Gastrocnemius medialis (tissue), 4 donors: ENCODE measurements at places on chromosomes 12 and 14. TPM values are rescaled to one million over a fixed set of nuclear protein-coding genes. Genes with fewer than 3 reads are reported as not detected.

GRCh38 chr14:71049435-71050133, 142.3 kb downstream of the PCNX1 start:
- H3K4me3 ChIP-seq, result no peak overlapping the region
- H3K4me1 ChIP-seq, result no peaks in the 10 kb centered on the region
- H3K36me3 ChIP-seq, result no peaks in the 10 kb centered on the region

DNA sequence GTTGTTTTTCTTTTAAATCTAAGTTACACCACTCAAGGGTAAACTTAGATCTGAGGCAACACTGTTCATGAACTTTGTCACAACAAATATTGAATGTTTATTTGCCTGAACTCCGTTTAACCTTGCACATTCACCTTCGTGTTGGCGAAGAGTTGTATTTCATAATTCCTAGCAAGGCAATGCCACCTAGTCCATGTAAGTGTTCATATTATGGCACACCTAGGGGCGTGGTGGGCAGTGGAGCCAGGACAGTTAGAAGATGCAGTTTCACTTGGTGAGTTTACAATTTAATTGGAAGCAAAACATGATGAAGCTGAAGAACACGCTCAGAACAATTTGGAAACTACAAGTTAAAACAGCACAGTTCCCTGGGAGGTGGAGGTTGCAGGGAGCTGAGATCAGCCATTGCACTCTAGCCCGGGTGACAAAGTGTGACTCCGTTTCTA, 30.4 kb upstream of the GNPNAT1 start:
- H3K4me3 ChIP-seq, result no peak overlapping the region
- no peak overlapping the region for H3K27ac ChIP-seq
- no peaks in the 10 kb centered on the region for H3K36me3 ChIP-seq
- H3K4me1 ChIP-seq, result no peaks in the 10 kb centered on the region

GRCh38 chr12:8687846-8688601, 9.8 kb upstream of the RIMKLB start:
- no peaks in the 10 kb centered on the region for H3K27me3 ChIP-seq
- no peaks in the 10 kb centered on the region for H3K36me3 ChIP-seq
- no peak overlapping the region for H3K27ac ChIP-seq
- peak; percentile 41 for DNase-seq

- no peaks in the 10 kb centered on the region for H3K4me1 ChIP-seq
- peak overlapping the region; percentile 21 for H3K27ac ChIP-seq
- no peak overlapping the region for H3K4me3 ChIP-seq
- no peak for DNase-seq
- H3K27me3 ChIP-seq, result no peaks in the 10 kb centered on the region
- H3K36me3 ChIP-seq, result peaks cover 70% of the 10 kb centered on the region
Observed at GRCh38 chr14:90274808-90275457, 18.6 kb downstream of the PSMC1 start.

DNA sequence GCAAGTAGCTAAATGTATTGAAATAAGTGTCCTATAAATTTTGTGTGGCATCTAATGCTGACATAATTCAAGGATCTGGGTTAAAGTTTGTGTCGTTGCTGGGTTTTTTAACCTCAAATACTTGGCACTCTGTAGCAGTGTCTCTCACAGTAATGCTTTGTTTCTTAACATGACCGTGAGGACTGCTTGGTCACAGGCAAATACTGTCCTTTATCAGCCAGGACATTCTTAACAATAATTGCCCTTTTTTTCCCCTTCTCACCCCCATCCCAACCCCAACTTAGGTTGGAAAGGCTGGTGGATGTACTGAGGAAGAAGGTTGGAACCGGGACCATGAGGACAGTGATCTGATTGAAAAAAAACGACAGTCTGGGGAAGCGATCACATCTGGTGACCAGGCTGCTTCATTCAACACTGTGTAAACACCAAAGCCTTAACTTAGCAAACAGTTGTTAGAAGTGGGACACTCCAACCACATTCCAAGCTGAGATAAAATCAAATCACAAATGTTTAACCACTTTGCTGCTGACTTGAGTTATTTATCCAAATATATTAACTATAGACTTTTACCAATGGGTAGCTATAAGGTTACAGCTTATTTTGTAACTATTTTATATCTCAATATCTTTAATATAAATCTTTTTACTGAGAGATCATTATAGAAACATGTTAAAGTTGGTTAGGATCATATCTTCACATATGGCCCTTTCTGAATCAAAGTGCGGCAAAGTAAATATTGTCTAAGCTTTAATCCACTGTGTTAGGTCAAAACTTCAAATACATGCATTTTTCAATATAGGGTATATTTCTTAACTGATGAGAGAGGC, 48.2 kb downstream of the FOXA1 start:
- H3K4me3 ChIP-seq, result no peak overlapping the region
- DNase-seq, result no peak
- no peaks in the 10 kb centered on the region for H3K27me3 ChIP-seq
- no peaks in the 10 kb centered on the region for H3K36me3 ChIP-seq
- no peak overlapping the region for H3K27ac ChIP-seq
- no peaks in the 10 kb centered on the region for H3K4me1 ChIP-seq

DNA sequence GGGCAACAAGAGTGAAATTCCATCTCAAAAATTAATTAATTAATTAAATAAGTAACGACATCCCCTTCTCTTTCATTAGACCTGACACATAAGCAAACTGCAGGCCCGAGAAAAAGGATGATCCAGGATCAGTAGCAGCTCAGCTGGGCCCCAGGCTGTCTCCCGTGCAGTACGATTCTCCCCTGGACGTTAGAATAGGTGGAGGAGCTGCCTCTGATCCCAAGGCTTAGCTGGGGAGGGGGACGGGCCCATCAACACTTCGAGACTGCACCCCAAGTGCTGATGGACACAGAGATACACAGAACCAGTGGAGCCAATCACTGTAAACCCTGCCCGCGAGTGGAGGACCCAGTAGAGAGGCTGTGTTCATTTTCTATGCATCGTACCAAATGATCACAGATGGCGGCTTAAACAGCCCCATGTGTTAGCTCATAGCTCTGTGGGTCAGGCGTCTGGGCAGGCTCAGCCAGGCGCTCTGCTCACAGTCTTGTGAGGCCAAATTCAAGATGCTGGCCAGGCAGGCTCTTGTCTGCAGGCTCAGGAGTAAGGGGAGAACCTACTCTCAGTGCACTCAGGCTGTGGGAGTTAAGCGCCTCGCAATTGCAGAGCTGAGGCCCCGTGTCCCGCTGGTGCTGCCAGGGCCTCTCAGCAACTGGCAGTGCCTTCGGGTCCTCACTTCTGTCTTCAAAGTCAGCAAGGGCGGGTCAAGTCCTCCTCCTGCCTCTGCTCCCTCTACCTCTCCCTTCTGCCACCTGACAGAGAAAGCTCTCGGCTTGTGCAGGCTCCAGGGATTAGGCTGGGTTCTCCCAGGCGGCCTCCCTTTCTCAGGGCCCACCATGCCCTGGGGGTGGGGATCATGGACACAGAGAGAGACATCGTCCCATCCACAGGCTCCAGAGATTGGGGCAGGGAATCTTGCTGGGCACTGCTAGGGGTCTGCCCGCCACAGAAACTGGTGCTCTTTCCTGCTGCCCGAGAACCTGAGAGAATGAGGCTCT, 26.4 kb downstream of the RIMBP2 start:
- no peaks in the 10 kb centered on the region for H3K4me1 ChIP-seq
- peaks cover 9% of the 10 kb centered on the region for H3K27me3 ChIP-seq
- H3K4me3 ChIP-seq, result no peak overlapping the region
- no peak overlapping the region for H3K27ac ChIP-seq

- DNase-seq, result no peak
- H3K27me3 ChIP-seq, result no peaks in the 10 kb centered on the region
- no peak overlapping the region for H3K4me3 ChIP-seq
Observed at GRCh38 chr12:32512379-32512778, 113.0 kb downstream of the FGD4 start.

- H3K4me1 ChIP-seq, result peaks cover 16% of the 10 kb centered on the region
- H3K36me3 ChIP-seq, result peaks cover 14% of the 10 kb centered on the region
- no peak for DNase-seq
- no peak overlapping the region for H3K27ac ChIP-seq
- no peaks in the 10 kb centered on the region for H3K27me3 ChIP-seq
Observed at GRCh38 chr14:75044322-75044721, 6.9 kb downstream of the MLH3 start.

DNA sequence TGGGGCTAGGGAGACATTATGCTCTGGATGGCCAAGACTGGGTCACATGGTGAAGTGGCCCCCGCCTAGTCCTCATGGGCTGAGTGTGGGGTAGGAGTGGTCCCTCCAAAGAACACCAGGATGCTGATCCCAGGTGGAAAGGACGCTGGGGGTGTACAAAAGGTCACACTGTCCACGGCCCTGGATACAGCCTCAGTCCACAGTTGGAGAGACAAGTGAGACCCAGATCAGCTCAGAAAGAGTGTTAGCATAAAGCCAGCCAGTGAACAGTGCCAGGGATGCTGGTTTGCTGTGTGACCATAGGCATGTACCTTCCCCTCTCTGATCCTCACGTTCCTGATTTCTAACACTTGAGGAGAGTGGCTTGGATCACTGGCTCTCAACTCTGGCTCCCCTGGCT, 13.4 kb upstream of the OAS2 start:
- no peak for DNase-seq
- no peaks in the 10 kb centered on the region for H3K4me1 ChIP-seq
- no peaks in the 10 kb centered on the region for H3K36me3 ChIP-seq
- no peaks in the 10 kb centered on the region for H3K27me3 ChIP-seq
- H3K27ac ChIP-seq, result no peak overlapping the region

- H3K27ac ChIP-seq, result no peak overlapping the region
- H3K36me3 ChIP-seq, result no peaks in the 10 kb centered on the region
- DNase-seq, result no peak
- H3K4me3 ChIP-seq, result no peak overlapping the region
- H3K4me1 ChIP-seq, result no peaks in the 10 kb centered on the region
Observed at GRCh38 chr12:18955594-18955993, 173.9 kb upstream of the PLEKHA5 start.

GRCh38 chr12:100248886-100249285, 18.0 kb downstream of the DEPDC4 start:
- H3K36me3 ChIP-seq, result no peaks in the 10 kb centered on the region
- no peak overlapping the region for H3K4me3 ChIP-seq
- no peaks in the 10 kb centered on the region for H3K27me3 ChIP-seq

DNA sequence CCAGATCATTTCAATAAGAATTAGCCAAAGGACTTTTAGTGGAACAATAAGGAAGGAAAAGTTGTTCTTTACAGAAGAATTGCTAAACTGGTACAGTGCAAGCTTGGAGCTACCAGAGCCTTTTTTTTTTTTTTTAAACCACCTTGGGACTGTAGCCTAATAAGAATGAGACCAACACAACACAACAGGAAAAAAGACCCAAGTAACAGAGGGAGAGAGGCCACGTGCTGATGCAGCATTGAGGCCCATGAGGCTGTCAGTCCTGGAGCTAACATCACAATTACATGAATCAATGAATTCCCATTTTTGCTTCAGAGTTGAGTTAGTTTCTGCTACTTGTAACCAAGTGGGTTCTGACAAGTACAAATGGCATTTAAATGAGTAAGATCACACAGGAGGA, 149.0 kb upstream of the EEA1 start:
- DNase-seq, result no peak
- no peaks in the 10 kb centered on the region for H3K4me1 ChIP-seq
- H3K27ac ChIP-seq, result no peak overlapping the region
- H3K36me3 ChIP-seq, result no peaks in the 10 kb centered on the region
- no peaks in the 10 kb centered on the region for H3K27me3 ChIP-seq

- H3K36me3 ChIP-seq, result no peaks in the 10 kb centered on the region
- H3K4me1 ChIP-seq, result no peaks in the 10 kb centered on the region
- no peak overlapping the region for H3K27ac ChIP-seq
- no peaks in the 10 kb centered on the region for H3K27me3 ChIP-seq
- no peak overlapping the region for H3K4me3 ChIP-seq
- no peak for DNase-seq
Observed at GRCh38 chr14:22122227-22122818, 448.7 kb upstream of the OR4E1 start.

DNA sequence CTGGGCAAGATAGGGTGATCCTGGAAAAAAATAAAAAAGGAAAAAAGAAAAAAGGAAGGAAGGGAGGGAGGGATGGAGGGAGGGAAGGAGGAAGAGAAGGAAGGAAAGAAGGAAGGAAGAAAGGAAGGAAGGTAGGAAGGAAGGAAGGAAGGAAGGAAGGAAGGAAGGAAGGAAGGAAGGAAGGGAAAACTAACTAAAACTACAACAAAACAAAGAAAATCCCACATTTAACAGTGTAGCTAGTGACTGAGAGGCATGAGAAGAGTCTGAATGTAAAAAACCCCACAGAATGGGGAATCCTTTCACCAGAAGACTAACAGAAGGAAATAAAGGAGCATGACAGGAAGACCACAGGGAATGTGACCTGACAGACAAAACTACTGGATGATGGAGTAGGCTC, 345.7 kb downstream of the NOVA1 start:
- no peaks in the 10 kb centered on the region for H3K36me3 ChIP-seq
- no peak for DNase-seq
- no peaks in the 10 kb centered on the region for H3K27me3 ChIP-seq
- H3K4me3 ChIP-seq, result no peak overlapping the region

DNA sequence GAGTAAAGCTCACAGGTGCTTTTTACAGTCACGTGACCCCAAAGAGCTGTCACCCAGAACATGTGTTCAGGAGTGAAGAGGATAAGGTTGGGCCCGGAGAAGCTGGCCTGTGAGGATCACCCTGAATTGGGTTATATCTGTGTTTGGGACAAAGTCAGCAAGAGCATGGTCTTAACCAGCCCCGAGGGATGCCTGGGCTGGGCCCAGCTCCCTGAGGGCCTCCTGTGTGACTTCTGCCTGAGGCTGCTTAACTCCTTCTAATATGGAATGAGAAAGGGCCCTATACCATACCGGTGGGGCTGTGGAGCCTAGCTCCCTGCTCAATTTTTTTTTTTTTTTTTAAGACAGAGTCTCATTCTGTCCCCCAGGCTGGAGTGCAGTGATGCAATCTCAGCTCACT, 2.5 kb downstream of the CDCA4 start:
- H3K4me3 ChIP-seq, result no peak overlapping the region
- H3K27ac ChIP-seq, result no peak overlapping the region
- H3K27me3 ChIP-seq, result no peaks in the 10 kb centered on the region
- H3K4me1 ChIP-seq, result peaks cover 23% of the 10 kb centered on the region
- no peak for DNase-seq

DNA sequence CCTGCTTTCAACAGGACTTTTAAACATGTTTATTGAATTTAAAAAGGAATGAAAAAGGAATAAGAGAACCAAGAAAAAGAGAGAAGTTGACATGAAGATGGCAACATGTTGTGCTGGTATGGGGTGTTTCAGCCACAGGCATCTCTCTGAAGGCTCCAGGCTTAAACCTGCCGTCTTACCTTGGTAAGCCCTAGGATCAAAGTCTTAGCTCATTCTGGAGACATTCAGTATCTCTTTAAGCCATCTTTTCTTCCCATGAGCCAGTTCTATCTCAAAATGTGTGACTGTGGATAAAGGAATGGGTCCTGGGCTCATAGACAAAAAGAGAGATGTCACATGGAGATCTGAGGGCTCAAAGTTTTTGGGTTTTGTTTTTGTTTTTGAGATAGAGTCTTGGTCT, 1.6 kb upstream of the TFCP2 start:
- DNase-seq, result no peak
- H3K27ac ChIP-seq, result no peak overlapping the region
- peaks cover 23% of the 10 kb centered on the region for H3K4me1 ChIP-seq
- H3K36me3 ChIP-seq, result no peaks in the 10 kb centered on the region
- no peak overlapping the region for H3K4me3 ChIP-seq

The KRT81 gene
- total RNA-seq, result not detected

The RNASE1 gene
- 157 TPM for total RNA-seq

The PCED1B gene
- 0.36 TPM for total RNA-seq
